Lung microvascular endothelial cell (primary cell): ENCODE measurements at places on chromosomes 16 and 17.
A peak's percentile ranks its signal among the peaks of the same experiment; 100 is the strongest.

DNA sequence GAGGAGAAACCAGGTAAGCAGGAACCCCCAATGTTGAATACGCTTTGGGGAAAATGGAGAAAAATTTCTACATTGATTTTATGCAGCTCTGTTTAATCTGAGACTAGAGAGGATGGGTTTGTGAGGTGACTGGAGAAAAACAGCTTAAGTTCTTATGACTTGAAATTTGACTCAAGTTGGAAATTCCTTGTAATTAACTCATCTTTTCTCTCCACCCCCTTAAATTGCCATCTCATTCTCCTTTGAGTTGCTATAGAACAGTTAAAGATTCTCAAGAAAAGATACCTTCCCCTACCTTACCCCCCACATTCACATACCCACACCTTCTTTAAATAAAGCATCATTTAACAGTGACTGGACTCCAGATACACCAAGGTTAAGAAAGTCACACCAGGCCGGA, 24.2 kb downstream of the ZNRF1 start:
- DNase-seq, result no peak

DNA sequence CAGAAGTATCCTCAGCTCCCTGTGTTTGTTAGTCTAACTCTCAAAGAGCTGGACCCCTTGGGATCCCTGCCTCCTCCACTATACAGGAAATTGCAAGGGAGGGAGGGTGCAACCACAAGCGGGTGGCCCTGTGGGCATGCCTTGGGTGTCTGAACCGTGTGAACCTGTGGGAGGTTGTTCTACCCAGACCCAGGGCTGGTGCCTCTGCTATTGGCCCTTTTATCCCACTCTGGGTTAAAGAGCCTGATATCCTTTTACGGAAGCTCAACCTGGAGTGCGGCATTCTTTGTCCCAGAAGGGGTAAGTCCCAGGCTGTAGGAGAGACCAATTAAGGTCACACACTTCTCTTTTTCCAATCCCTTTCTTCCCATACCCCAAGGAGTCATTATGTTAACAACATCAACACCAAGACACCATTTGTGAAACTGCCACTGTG, 53.4 kb downstream of the ARSG start:
- no peak for DNase-seq

- no peak for DNase-seq
Observed at GRCh38 chr16:20903116-20903898, 2.7 kb downstream of the LYRM1 start.

GRCh38 chr17:78526231-78527025, 50.8 kb downstream of the DNAH17 start:
- no peak for DNase-seq

DNA sequence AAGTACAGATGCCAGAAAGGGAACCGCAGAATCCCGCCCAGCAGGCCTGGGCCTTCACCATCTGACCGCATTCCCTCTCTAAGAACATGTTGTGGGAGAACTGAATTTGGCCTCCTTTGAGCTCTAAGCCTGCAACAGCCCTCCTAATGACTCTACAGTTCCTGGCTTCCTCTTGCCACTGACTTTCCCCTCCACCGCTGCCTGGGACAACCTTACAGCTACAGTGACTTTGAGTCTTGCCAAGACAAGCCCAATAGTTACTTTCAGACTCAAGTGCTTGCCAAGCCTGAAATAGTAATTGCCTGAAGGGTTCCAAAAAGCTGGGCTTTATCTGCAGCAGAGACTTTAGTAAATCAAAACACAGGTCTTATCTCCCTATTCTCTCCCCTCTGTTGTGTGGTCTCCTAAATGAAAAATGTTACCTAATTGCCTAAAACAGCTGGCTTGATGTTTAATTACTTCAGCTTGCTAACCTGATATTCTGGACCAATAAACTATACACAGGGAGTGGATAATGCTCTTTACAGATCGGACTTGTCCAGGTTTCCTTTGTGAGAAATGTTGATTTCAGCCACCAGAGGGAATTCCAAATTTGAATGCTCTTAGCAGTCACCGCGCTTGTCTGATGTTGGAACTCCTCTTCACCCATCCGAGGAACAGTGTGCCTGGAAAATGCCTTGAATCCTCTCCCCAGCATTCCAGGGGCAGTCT, 85.1 kb upstream of the TBX2 start:
- no peak for DNase-seq

- no peak for DNase-seq
Observed at GRCh38 chr16:28191364-28191960, 20.3 kb downstream of the XPO6 start.

DNA sequence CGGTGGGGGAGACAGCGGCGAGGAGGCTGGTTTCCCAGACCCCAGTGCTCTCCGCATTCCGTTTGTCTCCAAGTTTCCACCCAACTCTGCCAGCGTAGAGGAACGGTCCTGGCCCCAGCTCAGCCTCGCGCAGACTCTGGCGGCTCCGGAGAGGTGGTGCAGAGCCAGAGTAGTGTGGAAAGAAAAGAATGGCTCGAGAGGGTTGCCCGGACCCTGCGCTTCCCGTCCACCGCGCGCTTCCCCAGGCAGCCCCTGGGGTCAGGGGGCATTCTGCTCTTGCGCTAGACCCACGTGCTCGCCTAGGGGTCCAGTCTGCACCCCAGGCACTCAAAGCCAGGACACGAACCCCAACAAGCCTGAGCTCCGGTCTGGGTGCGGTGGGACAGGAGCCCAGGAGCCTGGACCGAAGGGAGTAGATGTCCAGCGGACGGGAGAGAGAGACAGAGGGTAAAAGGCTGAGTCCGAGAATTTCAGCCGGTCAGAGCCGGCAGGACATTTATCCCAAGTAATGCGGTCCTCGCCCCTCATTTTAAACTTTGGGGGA, 3.8 kb downstream of the PMP22 start:
- DNase-seq, result peak; percentile 71

DNA sequence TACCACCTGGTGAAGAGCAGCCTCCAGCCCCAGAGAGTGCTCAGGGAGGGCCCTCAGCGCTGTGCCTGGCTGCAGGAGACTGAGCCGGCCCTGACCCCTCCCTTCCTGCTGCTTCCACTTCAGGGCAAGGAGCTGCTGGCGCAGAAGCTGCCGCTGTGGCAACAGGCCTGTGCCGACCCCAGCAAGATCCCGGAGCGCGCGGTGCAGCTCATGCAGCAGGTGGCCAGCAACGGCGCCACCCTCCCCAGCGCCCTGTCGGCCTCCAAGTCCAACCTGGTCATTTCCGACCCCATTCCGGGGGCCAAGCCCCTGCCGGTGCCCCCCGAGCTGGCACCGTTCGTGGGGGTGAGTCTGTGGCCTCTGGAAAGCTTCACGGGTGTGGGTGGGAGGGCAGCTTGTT, 61.9 kb upstream of the PVALEF start:
- DNase-seq, result no peak

DNA sequence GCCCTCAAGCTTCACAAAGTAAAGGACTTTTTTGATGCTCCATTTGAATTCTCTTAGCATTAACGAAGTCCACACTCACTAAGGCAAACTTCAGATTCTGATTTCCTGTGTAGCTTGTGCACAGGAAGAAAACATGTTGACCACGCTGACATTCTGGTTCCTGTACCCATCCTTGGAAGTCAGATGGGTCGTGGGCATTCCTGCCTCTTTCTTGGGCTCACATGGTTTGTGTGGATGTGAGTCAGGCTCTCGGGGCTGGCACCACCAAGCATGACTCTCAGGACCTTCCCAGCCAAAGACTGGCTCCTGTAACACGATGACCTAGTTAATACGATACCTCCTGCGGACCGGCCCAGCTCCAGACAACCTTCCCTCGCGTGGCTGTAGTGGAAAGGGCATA, 32.8 kb downstream of the ARSG start:
- DNase-seq, result no peak

DNA sequence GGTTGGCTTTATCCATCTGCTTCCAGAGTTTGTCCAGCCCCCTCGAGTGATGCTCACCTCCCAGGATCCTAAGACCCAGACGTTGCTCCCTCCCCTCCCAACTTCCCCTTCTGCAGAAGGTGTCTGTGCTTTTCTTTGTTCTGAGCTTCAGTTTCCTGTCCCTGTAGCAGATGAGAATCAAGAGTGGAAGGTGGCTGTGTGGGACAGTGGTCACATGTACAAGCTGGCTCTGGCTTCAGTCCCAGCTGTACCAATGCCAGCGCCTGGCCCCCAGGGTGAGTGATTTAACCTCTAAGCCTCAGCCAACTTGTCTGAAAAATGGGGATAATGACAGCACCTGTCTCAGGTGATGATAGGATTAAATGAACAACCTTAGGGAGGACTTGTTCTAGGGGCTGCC, 7.7 kb downstream of the PRR15L start:
- no peak for DNase-seq

- no peak for DNase-seq
Observed at GRCh38 chr17:29683481-29683880, 60.8 kb upstream of the CORO6 start.

DNA sequence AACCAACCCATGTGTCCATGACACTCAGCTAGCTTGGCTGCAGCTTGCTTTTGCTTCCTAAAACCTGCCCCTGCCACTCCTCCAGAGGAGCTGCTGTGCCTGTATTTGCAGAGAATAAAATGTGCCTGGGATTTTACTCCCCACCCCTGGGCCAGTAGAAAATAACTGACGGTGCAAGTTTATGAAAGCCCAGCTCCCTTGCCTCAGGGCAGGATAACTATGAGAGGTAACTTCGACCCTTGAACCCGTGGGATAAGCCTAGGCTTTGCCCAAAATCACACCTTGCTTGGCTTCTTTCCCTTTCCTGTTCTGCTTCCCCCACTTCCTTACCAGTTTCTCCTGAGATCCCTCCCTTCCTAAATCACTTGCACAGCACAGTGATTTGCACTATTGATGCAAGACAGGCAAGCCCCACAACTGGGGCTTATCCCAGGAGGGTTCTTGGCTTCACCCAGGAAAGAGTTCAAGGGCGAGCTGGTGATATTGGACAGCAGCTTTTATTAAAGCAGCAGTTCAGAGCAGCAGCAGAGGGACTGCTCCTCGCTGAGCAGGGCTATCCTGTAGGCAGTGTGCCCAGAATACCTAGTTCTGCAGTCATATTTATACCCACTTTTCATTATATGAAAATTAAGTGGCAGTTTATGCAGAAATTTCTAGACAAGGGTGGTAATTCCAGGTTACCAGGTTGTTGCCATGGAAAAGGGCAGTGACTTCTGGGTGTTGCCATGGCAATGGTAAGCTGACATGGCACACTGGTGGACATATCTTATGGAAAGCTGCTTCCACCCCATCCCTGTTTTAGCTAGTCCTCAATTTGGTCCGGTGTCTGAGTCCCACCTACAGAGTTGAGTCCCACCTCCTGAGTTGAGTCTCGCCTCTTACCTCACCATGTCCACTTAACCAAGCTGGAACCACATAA, 6.3 kb upstream of the ERCC4 start:
- no peak for DNase-seq

DNA sequence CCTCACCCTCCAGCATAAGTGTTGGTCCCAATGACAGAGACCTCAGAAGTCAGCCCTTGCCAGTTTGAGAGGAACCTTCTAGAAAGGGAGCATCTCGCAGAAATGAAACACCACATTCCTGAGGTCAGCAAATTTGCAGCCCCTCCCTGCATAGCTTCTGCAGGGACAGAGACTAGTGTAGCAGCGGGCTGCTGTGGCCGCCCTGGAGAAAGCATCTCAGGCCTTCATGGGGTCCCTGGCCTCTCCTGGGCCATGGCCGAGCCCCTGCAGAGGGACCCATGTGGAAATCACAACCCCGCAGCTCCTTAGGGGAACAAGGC, 11.4 kb downstream of the HS3ST6 start:
- DNase-seq, result no peak

- DNase-seq, result no peak
Observed at GRCh38 chr17:80002070-80002641, 33.5 kb downstream of the TBC1D16 start.

DNA sequence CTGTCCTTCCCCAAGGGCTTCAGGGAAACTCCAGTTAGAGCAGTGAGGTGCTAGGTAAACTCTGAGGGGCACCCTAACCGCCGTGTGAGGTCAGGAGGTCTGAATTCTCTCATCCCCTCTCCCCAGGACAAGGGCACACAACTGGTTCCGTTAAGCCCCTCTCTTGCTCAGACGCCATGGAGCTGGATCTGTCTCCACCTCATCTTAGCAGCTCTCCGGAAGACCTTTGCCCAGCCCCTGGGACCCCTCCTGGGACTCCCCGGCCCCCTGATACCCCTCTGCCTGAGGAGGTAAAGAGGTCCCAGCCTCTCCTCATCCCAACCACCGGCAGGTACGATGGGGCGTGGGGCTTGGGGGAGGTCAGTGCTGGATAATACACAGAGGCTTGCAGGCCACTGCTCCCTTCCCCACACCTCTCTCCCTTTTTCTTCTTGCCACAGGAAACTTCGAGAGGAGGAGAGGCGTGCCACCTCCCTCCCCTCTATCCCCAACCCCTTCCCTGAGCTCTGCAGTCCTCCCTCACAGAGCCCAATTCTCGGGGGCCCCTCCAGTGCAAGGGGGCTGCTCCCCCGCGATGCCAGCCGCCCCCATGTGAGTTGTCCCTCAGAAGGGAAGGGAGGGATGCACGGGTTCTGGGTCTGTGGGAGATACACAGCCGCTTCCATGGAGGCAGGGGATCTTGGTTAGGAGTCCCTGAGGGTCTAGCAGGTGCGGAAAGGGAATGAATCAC, 4.6 kb downstream of the GRB7 start:
- no peak for DNase-seq

DNA sequence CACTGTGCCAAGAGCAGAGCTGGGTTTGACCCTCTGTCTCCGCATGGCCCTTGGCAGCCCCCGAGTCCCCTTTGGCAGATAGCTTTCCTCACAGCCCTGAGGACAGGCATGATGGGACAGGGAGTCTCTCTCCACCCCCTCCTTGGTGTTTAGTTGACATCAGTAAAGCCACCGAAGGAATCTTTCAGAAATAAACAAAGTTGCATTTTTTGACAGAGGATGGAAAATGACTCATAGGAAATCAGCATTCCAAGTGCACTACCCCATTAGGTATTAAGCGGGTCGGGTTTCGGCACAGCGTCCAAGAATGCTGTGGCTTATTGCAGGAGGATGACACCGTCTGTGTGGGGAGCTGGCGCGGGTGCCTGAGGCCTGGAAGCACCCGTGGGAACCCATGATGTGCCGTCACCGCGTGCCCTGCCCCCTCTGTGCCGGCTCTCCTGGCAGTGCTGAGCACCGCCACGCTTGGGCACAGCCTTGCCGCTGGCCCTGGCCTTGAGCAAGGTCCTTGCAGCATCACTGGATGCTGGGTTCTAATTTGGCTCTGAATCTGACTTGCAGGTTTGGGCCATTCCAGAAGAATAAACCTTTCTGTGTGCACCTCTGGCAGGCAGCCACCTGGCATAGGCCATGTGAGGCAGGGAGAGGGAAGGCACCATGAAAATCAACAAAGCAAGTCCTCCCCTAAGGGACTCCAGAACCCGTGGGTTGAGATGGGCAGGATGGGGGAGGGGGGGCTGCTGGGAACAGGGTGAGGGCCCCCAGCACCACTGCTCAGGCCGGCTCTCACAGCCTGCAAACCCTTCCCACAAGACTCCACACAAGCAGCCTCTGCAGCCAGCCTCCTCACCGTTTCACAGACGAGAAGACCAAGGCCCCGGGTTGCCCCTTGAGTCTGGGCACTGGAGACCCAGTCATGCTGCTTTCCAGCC, 50.5 kb upstream of the ZNF469 start:
- DNase-seq, result peak; percentile 99

DNA sequence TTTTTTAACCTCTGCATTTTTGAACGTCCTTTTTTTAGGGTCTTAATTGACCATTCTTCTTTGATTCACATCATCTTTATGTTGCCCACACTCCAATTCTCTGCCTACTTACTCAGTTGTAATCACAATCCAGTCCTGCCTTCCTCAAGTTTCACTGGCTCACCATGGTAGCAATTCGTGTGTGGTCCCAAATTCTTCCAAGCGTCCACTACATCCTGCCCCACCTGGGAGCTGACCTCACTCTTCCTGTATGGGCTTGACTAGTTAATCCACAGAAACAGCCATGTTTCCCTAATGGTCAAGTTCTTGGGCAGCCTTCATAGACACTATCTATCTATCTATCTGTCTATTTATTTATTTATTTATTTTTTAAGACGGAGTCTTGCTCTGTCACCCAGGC, 7.1 kb downstream of the TLCD2 start:
- peak; percentile 47 for DNase-seq
